ENCODE measurements at places on chromosomes 13 and 19.
A peak's percentile ranks its signal among the peaks of the same experiment; 100 is the strongest.

DNA sequence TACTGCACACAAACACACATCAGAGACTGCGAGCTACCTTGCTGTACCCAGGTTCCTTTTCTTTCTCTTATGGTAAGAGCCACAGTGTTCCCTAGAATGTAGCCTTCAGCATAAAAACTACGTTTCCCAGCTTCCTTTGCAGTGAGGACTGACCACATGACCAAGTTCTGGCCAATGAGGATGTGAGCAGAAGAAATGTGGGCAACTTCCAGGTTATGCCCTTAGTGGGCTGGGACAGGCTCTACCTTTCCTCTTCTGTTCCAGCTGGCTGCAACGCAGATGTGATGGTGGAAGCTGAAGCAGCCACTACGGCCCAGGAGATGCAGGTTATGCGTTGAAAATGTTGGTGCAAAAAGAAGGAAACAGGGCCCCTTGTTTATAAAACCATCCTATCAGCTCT lies 27.5 kb downstream of the VRK3 start:
- DNase-seq = no peak

DNA sequence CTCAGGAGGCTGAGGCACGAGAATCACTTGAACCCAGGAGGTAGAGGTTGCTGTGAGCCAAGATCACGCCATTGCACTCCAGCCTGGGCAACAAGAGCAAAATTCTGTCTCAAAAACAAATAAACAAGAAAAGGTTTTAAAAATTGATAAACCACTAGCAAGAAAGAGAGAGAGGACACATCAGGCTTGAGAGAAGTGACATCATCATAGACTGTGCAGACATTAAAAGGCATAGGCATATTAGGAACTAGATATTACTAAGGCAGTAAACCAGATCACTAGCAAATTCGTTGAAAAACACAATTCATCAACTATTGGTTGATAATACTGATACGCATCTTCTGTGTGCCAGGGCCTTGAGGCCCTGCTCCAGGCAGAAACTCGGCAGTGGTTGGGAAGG lies 7.7 kb downstream of the A1BG start:
- no peak for DNase-seq

GRCh38 chr13:74070513-74070912 lies 63.7 kb downstream of the KLF12 start:
- no peak for DNase-seq

DNA sequence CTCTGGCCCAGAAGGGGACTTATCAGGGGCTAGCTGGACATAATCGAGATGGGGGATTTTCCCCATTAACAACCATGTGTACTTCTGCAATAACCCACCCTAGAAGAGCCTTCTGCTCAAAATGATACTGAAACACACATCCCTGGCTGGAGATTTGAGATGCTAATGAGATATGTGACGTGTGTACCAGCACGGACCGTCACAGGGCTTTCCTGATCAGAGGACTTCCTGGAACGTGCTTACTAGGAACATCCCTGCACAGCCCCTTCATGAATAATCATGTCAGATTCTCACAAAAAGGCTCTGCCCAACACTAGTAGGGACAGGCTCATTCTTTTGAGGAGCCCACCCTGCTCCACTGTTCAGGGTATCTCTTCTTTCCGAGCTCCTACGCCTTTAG lies 6.5 kb upstream of the ERVV-1 start:
- DNase-seq = no peak

GRCh38 chr13:66509175-66509574 lies 721.0 kb downstream of the PCDH9 start:
- DNase-seq = no peak

GRCh38 chr13:50670847-50671496 lies 172.5 kb downstream of the DLEU7 start:
- DNase-seq = no peak

DNA sequence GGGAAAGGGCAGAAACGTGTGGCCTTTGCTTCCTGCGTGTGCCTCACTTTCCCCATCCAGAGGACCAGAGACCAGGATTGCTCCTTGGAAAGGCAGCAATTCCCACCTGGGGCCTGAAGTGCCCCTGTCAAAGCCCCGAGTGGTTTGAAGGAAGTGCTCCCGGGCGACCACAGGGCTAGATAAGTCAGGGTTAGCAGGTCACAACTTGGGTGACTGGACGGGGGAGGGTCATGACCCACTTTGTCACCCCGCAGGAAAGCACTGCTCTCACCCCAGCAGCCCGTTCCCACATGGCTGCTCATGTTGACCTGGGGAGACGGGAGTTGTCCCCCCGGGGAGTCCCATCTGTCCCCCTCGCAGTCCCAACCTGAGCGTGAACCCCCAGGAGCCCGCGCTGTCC lies 459 bp downstream of the PRAM1 start:
- DNase-seq = no peak

DNA sequence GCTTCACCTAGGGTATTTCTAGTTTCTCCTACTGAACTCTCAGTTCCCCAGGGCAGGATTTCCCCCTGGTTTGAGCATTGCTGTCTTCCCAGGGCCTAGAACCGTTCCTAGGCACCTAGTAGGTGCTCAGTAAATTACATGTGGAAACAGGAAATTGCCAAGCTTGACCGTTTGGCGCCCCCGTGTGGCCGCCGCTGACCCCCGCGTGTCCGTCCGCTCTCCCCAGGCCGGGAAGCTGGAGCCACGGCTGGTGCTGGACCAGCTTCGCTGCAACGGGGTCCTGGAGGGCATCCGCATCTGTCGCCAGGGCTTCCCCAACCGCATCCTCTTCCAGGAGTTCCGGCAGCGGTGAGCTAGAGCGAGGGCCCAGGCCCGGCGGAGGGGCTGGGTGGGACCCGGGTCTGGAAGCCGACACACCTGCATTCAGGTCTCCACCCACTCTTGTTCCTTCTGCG lies 55.5 kb downstream of the MYH14 start:
- DNase-seq = no peak

GRCh38 chr19:50717026-50717723 lies 2.4 kb downstream of the SHANK1 start:
- DNase-seq = no peak

DNA sequence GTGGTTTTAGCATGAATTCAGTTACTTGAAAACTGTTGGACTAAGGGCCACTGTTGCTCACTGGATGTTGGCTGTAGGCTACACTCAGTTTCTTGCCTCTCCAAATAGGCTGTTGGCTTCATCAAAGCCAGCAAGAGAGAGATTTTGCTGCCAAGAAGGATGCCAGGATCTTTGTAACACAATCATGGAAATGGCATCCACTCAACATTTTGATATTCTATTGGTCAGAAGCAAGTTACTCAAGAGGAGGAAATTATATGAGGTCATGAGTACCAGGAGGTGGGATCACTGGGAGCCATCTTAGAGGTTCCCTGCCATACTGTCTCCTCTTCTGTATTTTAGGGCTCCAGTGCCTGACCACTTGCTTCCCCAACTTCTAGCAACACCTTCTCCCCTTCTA lies 30.6 kb downstream of the SYDE1 start:
- no peak for DNase-seq

DNA sequence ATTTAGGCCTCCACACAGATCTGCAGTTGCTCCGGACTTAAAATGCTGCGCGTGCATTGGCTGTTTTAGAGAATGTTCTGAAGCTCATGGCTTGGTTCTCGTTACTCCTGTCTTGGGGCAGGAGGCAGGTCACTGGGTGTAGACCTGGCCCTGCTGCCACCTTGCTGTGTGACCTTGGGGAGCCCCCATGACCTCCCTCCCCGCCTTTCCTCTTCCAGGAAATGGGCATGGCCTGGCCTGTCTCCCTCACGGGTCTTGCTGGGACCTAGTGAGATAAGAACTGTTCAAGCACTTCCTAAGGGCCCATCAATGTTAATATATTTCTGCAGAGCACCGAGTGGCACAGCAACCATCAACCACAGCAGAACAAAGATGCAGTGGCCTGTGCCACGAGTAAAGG lies 49.4 kb downstream of the KLF2 start:
- DNase-seq = no peak

GRCh38 chr13:67438465-67438864 lies 208.3 kb upstream of the PCDH9 start:
- no peak for DNase-seq

DNA sequence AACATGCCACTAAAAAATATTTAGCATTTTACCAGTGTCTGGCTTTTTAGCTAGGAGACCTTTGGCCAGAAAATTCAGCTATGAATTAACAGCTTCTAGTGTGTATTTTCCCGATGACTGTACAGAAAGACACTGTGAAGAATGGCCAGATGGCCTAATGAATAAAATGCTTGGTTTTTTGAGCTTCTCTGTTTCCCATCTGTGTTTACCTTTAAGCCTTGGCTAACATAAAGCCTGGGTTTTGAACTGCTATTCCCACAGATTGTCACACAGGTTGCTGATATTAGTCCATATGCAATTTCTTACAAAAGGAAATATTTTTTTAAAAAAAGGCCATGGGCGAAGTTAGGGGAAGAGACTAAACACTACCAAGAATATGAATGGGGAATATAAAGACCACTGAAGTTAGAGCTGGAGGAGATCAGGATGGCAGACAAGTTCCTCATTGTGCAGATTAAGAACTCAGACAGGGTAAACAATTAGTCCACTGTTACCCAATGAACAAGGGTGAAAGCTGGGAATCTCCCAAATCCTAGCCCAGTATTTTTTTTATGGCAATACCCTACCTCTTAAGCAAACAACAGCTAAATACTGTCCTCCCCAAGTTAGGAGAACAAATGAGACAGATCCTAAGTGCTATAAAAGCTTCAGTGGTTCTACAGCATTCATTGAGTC lies 95.1 kb downstream of the DCT start:
- no peak for DNase-seq

DNA sequence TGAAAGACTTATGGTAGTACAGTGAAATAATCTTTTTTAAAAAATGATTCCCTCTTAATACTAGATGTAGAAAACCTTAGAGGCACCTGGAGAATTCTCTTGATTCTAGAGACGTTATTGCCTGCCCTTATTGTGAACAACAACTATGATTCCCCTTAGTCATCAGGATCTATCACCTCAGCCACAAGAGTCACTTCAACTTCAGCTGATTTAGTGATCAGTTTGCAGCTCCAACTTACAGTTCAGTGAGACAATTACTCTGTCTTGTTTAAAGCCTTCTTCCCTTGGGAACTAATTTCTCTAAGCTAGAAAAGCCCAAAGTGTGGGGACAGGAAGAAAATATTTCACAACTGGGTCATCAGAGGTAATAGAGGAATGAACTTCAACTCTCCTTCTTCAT lies 254.3 kb upstream of the SLITRK1 start:
- no peak for DNase-seq

DNA sequence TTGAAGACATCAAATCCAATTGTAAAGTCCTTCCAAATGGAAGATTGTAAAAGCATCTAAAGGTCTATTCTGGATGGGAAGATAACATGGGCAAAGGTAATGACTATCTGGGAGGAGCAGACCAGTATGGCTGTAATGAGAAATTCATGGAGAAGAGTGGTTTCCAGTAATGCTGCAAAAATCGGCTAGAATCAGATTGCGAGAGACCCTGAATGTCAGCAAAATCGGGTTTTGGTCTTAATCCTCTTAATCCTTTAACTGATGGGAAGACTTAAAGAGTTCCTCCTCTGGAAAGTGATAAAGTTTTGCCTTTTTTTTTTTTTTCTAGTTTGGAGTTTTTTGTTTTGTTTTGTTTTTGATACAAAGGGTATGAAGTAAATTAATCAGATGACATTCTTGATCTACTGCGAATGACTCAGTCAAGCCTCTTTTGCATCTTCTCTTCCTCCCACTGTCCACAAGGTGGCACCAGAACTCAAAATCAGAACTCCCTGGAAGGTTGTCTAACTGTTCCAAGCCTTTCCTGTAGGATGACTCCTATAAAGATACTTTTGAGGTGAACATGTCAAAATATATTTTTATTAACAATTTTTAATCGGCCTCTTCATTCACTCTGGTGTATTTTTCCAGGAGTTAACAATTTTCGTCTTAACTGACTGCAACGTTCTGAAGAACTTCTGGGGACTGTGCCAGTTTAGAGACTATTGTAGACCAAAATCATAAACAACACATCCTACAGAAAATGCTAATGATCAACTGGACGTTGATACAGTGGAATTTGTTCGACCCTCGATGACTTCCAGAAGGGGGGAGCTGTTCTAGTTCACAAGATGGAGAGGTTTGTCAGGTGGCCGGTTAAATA lies 213.3 kb upstream of the MIR17HG start:
- DNase-seq = peak; percentile 19

DNA sequence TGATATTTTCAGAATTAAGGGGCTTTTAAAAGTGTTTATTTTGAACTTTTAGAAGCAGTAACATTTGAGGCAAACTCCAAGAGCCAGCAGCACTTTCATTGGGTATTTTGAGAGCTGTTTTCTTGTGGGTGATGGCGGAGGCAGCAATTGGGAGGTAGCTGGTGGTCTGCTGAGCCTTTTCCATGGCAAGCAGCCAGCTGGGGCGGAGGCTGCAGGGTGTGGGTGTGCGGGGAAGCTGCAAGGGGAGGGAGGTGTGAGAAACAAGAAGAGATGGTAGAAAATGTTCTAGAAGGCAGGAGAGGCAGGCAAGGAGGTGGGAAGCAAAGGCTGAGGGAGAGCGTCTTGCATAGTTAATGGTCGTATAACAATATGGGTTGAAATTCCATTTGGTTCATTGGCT lies 223.4 kb upstream of the HTR2A start:
- no peak for DNase-seq

GRCh38 chr13:32650705-32651311 lies 64.6 kb downstream of the PDS5B start:
- peak; percentile 48 for DNase-seq

DNA sequence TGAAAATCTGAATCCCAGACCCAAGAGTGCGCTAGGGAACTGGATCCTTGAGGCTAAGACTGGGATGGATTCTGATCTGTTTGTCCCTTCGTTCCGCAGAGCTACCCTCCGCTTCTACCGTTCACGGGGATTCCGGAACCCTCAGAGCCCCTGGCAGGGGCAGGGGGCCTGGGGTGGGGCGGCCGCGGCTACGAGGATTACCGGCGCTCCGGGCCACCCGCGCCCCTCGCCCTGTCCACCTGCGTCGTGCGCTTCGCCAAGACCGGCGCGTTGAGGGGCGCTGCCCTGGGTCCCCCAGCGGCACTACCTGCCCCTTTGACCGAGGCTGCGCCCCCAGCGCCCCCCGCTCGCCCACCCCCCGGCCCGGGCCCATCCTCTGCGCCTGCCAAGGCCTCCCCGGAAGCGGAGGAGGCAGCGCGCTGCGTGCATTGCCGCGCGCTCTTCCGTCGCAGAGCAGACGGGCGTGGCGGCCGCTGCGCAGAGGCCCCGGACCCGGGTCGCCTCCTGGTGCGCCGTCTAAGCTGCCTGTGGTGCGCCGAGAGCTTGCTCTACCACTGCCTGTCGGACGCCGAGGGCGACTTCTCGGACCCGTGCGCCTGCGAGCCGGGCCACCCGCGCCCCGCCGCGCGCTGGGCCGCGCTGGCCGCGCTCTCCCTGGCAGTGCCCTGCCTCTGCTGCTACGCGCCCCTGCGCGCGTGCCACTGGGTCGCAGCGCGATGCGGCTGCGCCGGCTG lies 7.1 kb downstream of the SPRED3 start:
- peak; percentile 60 for DNase-seq

Measured in activated naive CD4-positive, alpha-beta T cell treated with anti-CD3 and anti-CD28 coated beads, Interleukin-2, amount 50 U/mL, for 16 hours (primary cell).